ENCODE measurements at places on chromosomes 2 and 18.

DNA sequence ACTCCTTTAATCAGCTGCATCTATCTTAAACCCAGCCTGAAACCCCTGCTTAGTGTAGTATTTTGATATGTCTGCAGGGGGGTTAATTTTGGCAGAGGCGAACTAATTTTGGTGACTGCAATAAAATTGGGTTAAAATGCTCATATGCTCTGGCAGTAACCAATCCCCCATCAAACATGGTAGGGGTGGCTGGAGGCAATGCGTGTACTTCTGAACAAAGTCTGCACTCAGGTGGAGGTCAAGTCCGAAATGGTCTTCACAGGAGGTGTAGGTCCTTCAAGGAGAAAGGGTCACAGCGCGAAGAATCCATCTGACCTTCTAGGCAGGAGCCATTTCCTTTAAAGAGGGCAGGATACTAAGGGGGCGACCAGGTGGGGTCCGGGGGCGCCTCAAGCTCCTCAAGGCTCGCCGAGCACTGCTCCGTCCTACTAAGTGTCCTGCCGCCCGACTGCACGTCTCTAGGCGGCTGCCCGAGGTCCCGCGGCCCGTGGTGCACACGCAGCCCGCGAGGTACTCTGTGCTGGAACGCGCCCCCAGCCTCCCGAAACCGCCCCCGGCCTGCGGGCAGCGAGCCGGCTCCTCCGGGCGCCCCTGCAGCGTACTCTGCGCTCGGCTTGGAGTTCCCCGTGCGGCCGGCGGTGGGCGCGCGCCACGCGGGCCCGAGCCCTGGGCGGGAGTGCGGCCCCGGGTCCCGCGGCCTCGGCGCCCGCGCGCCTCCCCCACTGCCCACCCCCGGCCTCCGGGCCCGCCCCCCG lies 1.7 kb upstream of the LDLRAD4 start:
- no peak for DNase-seq

DNA sequence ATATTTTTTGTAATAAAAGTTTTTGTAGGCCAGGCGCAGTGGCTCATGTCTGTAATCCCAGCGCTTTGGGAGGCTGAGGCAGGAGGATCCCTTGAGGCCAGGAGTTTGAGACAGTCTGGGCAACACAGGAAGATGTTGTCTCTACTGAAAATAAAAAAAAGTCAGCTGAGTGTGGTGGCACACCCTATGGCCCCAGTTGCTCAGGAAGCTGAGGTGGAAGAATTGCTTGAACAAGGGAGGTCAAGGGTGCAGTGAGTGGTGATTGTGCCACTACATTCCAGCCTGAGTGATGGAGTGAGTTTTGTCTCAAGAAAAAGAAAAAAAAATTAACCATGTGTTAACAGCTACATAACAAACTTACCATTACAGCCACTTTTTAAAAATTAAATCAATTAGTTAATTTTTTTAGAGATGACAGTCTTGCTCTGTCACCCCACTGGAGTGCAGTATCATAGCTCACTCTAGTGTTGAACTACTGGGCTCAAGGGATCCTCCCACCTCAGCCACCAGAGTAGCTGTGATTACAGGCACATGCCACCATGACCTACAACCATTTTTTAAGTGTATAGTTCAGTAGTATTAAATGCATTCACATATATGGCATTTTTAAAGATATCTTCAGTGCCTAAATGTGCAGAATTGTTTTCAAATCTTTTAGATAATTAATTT lies 67.2 kb upstream of the ACYP2 start:
- no peak for DNase-seq

DNA sequence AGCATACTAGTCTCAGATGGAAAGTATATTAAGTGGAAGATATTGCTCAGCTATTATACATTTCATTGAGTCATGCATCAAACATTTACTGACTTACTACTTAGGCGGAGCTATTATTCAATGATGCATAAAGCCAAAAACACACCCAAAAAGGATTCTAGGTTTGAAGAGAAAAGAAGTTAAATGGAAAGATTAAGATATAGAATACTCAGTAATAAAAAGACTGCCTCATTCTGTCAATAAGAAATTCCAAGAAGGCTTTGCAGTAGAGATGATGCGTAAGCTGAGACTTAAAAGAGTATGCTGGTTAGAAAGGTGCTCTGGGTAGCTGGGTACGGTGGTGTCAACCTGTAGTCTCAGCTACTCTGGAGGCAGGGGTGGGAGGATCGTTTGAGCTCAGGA lies 27.6 kb downstream of the STK17B start:
- DNase-seq = no peak

- DNase-seq = no peak
Observed at GRCh38 chr18:47250391-47251046, 941 bp downstream of the SKOR2 start.

GRCh38 chr2:190318931-190319554 lies 583 bp downstream of the HIBCH start:
- no peak for DNase-seq

DNA sequence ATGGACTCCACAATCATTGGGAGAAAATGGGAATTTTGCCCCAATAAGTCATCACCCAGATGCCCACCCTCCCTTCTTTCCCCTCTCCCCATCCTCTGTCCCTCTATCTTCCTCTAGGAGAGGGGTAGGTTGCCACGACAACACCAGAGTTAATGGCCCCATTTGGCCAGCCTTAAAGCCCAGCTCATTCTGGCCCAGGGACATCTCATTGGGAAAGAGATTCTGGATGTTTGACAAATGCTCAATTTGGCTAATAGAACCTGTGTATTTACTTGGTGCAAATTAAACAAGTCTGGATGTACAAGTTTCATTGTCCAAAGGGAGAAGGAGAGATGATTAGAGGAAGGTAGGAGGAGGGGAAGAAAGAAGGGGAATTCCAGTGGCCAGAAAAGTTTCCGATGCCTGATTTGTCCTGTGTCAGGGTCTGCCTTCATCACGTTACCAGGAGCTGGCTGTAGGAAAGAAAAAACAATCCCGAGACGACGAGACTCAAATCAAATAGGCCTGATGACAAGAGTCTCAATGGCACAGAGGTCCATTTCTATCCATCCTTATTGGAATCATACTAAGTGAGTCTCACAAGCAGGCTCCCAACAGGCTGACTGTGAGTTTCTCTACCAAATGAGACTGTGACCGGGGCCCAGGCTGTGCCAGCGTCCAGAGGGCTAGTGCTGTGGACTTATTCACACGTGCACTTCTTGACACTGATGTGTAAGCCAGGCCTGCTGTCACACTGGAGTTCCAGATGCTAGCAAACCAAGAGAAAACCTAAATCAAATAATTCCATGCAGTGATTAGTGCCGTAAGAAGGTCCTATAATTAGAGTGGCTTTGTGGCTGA lies 265.2 kb upstream of the APCDD1 start:
- no peak for DNase-seq

GRCh38 chr2:29213888-29214291 lies 98.7 kb downstream of the CLIP4 start:
- DNase-seq = no peak

DNA sequence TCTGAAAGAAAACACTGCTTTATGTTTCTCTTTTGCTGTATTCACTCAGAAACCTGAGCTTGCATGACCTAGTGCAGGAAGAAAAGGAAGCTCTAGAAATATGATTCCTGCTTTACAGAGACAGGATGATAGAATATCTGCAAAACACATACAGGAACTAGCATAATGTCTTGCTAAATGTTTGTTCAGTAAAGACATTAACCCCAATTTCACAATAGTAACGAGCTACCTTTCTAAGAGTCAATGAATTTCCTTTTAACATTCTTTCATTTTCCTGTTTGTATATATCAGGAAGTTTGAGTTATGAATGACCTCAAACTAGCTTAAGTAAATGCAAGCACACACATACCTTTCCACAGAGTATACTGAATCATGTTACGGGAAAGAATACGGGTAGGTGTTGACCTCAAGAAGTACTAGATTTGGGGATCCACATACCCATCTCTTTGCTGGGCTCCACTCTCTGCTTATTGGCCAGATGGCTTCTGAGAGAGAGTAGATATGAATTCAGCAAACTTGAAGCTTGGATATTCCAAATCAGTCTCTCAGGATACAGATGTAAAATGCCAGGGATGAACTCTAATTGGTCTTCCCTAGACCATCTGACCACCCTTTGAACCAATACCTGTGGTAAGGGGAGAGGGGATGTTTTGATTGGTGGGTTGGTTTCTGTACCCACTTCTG lies 18.2 kb upstream of the ACSL3 start:
- DNase-seq = no peak

DNA sequence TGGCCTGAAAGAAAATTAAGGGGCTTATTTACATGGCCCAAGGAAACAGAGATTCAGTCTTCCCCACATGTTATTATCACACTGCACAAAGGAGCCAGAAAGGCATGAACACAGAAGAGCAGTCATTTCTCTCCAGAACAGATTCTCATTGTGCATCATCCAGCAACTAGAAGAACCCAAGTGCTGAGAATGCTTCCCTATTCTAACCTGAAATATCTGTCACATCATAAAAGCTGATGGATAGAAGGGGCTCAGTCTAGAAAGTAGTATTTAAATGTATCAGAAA lies 145.8 kb downstream of the TMEM163 start:
- DNase-seq = no peak

- no peak for DNase-seq
Observed at GRCh38 chr2:200592406-200593075, 6.7 kb downstream of the AOX1 start.

GRCh38 chr2:75553935-75554531 lies 6.7 kb downstream of the EVA1A start:
- no peak for DNase-seq

GRCh38 chr2:114085992-114086391 lies 196.1 kb downstream of the ACTR3 start:
- no peak for DNase-seq

- DNase-seq = no peak
Observed at GRCh38 chr18:77632758-77633157, 383.1 kb downstream of the GALR1 start.

GRCh38 chr2:172089005-172089504 lies 3.7 kb downstream of the DLX1 start:
- DNase-seq = no peak

- DNase-seq = no peak
Observed at GRCh38 chr18:7735196-7735595, 168.1 kb downstream of the PTPRM start.

DNA sequence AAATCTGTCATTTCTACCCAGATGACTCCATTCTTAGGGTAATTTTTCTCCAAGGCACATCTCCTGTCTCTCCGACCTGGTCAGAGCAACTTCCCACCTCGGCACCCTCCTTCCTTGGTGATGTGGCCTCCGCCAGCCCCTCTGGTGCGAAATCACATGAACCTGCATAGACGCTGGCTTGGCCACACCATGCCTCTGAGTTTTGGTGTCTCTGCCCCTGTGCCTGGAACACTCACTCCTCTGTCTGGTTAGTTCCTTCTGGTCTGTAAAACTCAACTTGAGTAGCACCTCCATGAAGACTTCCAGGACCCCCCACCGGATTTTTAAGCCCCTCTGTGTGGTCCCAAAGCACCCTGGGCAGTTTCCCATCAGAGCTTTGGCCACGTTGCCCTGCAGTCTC lies 83.2 kb upstream of the OTOS start:
- no peak for DNase-seq

GRCh38 chr2:101442042-101442666 lies 32.8 kb downstream of the RFX8 start:
- DNase-seq = no peak
